Astrocyte (in vitro differentiated cells and primary cell): ENCODE measurements at places on chromosomes 4 and X. TPM values are rescaled to one million over a fixed set of nuclear protein-coding genes. Genes with fewer than 3 reads are reported as not detected.

GRCh38 chr4:183808097-183808456 lies 97.0 kb upstream of the STOX2 start:
- H3K4me1 ChIP-seq = no peaks in the 10 kb centered on the region
- no peaks in the 10 kb centered on the region for H3K36me3 ChIP-seq
- H3K27ac ChIP-seq = no peak overlapping the region
- H3K4me3 ChIP-seq = no peak overlapping the region
- no peak for DNase-seq

GRCh38 chr4:35253331-35253730 lies 991.0 kb downstream of the ARAP2 start:
- no peak for DNase-seq
- no peaks in the 10 kb centered on the region for H3K4me1 ChIP-seq
- H3K4me3 ChIP-seq = no peak overlapping the region
- no peaks in the 10 kb centered on the region for H3K36me3 ChIP-seq
- H3K27me3 ChIP-seq = no peaks in the 10 kb centered on the region

DNA sequence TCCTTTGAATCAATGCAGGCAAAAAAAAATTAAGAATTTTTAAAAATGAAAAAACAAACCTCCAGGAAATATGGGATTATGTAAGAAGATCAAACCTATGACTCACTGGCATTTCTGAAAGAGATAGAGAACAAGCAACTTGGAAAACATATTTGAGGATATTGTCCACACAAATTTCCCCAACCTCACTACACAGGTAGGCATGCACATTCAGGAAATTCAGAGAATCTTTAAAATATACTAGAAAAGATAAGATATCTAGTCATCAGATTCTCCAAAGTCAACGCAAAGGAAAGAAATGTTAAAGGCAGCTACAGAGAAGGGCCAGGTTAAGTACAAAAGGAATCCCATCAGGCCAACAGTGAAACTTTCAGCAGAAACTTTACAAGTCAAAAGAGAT lies 85.6 kb downstream of the ANTXR2 start:
- no peak overlapping the region for H3K4me3 ChIP-seq
- H3K27me3 ChIP-seq = no peaks in the 10 kb centered on the region
- H3K36me3 ChIP-seq = peaks cover 2% of the 10 kb centered on the region
- DNase-seq = no peak
- no peaks in the 10 kb centered on the region for H3K4me1 ChIP-seq

DNA sequence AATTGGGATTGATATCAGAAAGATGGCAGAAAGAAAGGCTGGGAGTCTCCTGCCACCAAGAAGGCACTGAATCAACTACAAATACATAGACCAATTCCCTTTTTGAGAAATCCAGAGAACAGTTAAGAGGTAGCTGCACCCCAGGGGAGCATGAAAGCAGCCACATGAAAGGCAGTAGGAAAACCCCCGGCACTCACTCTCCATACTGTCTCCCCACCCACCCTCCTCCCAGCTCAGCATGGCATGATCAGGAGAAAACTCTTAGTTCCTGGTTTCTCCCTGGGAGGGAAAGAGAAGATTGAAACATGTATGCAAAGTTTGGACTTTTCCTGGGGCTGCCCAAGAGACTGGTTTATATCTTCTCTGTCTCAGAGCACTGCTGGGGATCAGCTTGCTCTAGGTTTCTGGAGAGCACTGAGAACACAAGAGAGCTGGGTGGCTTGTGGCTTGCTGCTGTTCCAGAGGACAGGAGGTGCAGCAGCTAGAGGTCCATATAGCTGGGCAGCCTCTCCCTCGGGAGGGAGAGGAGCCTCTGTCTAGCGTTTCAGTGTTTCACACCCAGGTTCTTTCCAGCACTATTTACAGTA lies 305.7 kb downstream of the PDGFC start:
- no peak for DNase-seq
- no peak overlapping the region for H3K27ac ChIP-seq
- H3K36me3 ChIP-seq = no peaks in the 10 kb centered on the region
- H3K4me1 ChIP-seq = no peaks in the 10 kb centered on the region
- no peaks in the 10 kb centered on the region for H3K27me3 ChIP-seq
- no peak overlapping the region for H3K4me3 ChIP-seq

- DNase-seq = no peak
- H3K4me3 ChIP-seq = no peak overlapping the region
- H3K36me3 ChIP-seq = no peaks in the 10 kb centered on the region
- H3K27ac ChIP-seq = no peak overlapping the region
Measured at GRCh38 chr4:134735901-134736300, 534.3 kb upstream of the PABPC4L start.

Gene MAGEA2
- 6.1 and 7.1 TPM in 2 replicates for total RNA-seq

GRCh38 chr4:77354550-77354949 lies 197.5 kb downstream of the CCNG2 start:
- no peaks in the 10 kb centered on the region for H3K4me1 ChIP-seq
- no peaks in the 10 kb centered on the region for H3K36me3 ChIP-seq
- H3K4me3 ChIP-seq = no peak overlapping the region
- H3K27me3 ChIP-seq = peaks cover 5% of the 10 kb centered on the region
- H3K27ac ChIP-seq = no peak overlapping the region
- DNase-seq = no peak

GRCh38 chr4:28391877-28392276 lies 1531.2 kb downstream of the STIM2 start:
- no peak overlapping the region for H3K4me3 ChIP-seq
- H3K27me3 ChIP-seq = no peaks in the 10 kb centered on the region
- no peaks in the 10 kb centered on the region for H3K4me1 ChIP-seq
- no peak overlapping the region for H3K27ac ChIP-seq
- DNase-seq = no peak
- no peaks in the 10 kb centered on the region for H3K36me3 ChIP-seq

DNA sequence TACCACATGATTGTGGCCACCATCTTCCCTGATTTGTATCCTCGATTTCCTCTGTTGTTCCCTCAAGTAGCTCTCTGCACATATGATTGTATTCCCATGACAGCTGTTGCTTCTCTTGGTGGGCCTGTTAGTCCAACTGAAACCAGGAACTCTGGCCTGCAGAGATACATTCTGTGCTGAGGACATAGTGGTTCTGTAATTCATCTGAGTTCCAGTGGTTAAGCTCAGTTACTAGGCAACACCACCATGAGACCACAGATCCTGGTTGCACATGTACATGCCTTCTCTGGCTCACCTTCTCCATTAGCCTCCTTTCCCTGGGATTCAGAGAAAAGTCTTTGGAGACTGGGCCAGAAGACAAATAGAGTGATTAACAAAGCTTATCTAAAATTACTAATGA lies 172.1 kb upstream of the SLC7A11 start:
- H3K27ac ChIP-seq = no peak overlapping the region
- H3K36me3 ChIP-seq = no peaks in the 10 kb centered on the region
- no peaks in the 10 kb centered on the region for H3K27me3 ChIP-seq
- H3K4me3 ChIP-seq = no peak overlapping the region

GRCh38 chr4:184466634-184467033 lies 7.7 kb downstream of the IRF2 start:
- H3K27ac ChIP-seq = no peak overlapping the region
- H3K36me3 ChIP-seq = no peaks in the 10 kb centered on the region
- no peaks in the 10 kb centered on the region for H3K4me1 ChIP-seq
- no peak for DNase-seq
- no peak overlapping the region for H3K4me3 ChIP-seq
- H3K27me3 ChIP-seq = no peaks in the 10 kb centered on the region

- H3K4me3 ChIP-seq = no peak overlapping the region
- no peak overlapping the region for H3K27ac ChIP-seq
- H3K36me3 ChIP-seq = no peaks in the 10 kb centered on the region
- no peaks in the 10 kb centered on the region for H3K27me3 ChIP-seq
Measured at GRCh38 chrX:32644476-32645245, 566.7 kb downstream of the DMD start.
